Activated CD8-positive, alpha-beta memory T cell treated with anti-CD3 and anti-CD28 coated beads, Interleukin-2, amount 50 U/mL, for 48 hours (primary cell): ENCODE measurements at places on chromosomes 1 and 21.

DNA sequence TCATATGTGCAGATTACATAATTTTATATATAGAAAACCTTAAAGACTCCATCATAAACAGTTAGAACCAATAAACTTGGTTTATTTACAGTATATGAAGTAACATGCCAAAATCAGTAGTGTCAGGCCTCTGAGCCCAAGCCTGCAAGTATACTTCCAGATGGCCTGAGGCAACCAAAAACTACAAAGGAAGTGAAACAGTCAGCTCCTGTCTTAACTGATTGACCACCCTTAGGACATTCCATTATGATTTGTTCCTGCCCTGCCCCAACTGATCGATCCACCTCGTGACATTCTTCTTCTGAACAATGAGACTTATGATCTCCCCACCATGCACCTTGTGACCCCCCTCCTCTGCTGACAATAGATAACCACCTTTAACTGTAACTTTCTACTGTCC is 630.3 kb downstream of the AMY1C start:
- DNase-seq = no peak

DNA sequence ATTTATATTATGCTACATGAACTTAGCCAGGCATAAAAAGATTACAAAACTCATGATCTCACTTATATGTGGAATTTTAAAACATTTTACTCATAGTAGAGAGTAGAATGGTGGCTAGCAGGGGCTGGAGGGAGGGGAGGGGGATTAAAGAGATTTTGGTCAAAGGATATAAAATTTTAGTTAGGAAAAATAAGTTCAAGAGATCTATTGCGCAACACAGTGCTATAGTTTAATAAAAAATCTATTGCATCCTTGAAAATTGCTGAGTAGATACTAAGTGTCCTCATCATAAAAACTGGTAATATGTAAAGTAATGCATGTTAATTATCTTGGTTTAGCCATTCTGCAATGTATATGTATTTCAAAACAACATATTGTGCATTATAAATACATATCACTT is 635.6 kb upstream of the NEGR1 start:
- DNase-seq = no peak

DNA sequence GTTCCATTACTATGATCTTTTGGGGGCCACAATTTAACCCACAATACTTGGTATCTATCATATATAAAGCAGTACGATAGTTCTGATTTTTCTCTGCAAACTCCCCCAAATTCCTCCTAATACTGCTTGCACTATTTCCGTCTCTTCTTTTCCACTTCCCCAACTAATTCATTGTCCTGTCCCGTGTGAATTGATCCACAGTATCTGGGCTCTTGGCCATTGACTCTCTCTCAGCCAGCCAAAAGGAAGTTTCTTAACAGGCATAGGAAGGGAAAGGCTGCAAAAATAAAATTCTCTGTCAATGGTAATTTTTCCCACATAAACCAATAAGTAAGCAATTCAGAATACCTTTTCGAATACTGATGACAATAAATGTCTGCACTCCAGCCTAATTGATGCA is 91.7 kb upstream of the DSCAM start:
- DNase-seq = no peak

GRCh38 chr1:85356130-85356529 is 79.7 kb upstream of the BCL10 start:
- DNase-seq = no peak

DNA sequence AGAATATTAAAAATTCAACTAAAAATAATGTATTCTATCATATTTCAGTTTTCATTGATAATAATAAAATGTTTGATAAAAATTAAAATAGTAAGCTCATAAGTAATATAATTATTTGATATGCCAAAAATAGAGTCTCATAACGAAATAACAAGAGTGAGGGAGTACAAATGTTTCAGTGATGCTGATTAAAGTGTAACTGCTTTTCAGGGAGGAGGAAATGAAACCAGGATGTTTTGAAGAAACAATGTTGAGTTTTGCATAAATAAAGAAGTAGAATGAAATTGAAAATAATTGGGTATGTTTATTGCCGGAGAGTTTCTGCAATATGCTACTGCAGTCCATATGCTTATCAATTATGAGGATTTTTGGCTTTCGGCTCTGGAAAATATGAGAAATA is 1159.8 kb upstream of the ADGRL2 start:
- DNase-seq = no peak
